Activated CD8-positive, alpha-beta memory T cell treated with anti-CD3 and anti-CD28 coated beads for 24 hours (primary cell): ENCODE measurements at places on chromosomes 11 and 22.

GRCh38 chr22:26435327-26436093 lies 6.5 kb downstream of the ASPHD2 start:
- no peak for DNase-seq

GRCh38 chr11:113476553-113476952 lies 1.4 kb upstream of the DRD2 start:
- no peak for DNase-seq

DNA sequence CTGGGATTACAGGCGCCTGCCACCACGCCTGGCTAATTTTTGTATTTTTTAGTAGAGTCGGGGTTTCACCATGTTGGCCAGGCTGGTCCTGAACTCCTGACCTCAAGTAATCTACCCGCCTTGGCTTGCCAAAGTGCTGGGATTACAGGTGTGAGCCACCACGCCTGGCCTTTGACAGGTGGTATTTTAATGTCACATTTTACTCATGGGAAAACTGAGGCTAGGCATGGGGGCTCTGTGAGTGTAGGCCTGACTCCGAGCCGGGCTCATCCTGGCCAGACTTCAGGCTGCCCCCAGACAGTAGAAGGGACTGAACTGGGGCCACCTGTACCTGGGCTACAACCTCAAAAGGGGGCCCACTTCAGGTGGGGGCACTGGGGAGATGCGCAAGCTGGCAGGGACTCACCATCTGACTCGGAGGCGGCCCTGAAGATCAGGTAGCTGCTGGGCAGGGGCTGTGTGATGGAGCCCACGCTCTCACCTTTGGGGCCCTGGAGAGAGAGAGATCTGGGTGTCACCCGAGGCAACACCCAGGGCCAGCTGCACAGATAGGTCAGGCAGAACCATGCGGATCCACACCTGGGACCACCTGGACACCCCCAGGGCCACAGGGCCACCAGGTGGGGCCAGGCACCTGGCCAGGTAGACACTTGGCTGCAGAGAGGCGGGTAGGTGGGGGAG lies 45.8 kb downstream of the OSBPL5 start:
- DNase-seq, result no peak

DNA sequence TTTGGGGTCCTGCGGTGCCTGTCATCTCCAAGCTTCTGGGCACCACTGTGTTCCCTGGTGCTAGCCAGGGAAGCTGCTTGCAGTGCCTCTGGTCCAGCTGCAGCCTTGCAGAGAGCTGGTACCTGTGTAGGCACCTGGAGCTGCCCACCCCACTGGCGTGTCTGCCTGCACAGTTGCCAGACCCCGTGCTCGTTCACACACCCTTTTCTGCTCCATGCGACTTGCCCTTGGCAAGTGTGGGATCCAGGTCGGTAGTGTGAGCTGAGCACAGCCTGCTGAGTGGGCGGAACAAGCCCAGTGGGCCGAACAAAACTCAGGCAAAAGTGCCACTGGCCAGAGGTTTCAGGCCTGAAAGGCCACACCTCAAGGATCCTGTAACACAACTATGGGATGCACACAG lies 146.5 kb upstream of the MTMR2 start:
- no peak for DNase-seq

DNA sequence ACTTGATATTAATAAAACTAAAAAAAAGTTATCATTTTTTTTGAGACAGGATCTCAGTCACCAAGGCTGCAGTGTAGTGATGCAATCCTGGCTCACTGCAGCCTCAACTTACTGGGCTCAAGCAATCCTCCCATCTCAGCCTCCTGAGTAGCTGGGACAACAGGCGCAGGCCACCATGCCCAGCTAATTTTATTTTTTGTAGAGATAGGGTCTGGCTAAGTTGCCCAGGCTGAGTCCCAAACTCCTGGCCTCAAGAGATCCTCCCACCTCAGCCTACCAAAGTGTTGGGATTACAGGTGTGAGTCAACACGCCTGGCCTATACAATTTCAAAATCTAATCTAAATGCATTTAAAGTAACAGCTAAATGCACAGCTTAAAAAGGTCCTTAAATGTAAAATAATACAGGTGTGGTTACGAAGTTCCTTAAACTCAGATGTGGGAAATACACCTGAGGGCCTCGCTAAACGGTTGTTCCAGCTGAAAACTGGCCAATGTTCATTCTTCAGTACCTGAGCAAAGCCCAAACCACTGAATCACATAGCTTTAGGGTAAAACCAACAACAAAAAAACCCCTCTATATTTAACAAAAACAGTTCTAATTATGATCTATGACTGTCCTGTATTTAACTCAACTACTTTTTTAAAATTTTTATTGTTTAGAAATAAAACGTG lies 11.8 kb downstream of the NAP1L4 start:
- peak; percentile 50 for DNase-seq

DNA sequence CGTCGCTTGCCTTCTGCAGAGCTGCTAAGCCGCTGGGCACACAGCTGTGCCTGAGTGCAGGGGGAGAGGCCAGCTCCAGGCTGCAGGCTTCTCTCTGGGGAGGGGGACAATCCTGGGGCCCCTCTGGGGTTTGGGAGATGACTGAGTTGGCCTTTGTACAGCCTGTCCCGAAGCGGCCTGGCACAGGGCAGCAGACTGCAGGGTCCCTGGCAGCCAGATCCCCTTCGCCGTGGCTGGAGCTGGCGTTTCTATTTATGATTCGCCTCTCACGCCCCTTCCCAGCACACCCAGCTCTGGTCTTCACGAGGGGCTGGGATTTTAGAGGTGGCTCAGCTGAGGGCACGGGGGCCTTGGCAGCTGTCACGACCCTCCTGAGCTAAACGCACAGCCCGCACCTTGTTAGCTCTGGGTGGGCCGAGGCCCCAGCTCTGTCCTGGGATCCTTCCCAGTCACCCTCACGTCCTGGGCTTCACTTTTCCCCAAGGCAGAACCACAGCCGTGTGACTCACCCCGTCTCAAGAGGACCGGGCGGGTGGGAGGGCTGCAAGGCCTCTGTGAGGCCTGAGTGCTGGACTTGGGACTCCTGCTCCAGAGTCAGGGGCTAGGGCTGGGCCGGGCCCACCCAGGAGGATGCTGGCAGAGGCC lies 18.4 kb downstream of the OSBPL5 start:
- no peak for DNase-seq

- no peak for DNase-seq
These were observed 1.1 kb downstream of the JHY start for GRCh38 chr11:122883646-122883979.

DNA sequence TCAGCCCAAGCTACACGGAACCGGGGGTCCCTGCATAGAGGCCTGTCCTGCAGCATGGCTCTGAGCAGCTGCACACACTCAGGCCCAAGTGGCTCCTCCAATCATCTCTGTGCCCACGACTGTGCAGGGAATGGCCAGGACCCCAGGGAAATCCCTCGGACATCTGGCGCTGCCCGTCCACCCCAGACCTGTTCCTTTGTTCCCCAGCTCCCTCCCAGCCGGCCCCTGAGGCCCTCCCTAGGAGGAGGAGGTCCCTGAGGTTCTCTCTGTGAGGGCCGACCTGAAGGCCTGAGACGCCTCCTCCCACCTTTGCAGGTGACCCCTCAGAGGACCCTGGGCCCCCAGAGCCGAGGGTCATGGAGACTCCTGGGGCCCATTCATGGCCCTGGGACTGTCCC lies 1.1 kb downstream of the MLC1 start:
- DNase-seq, result no peak

- no peak for DNase-seq
These were observed 664 bp upstream of the PRSS23 start for GRCh38 chr11:86799680-86800075.

DNA sequence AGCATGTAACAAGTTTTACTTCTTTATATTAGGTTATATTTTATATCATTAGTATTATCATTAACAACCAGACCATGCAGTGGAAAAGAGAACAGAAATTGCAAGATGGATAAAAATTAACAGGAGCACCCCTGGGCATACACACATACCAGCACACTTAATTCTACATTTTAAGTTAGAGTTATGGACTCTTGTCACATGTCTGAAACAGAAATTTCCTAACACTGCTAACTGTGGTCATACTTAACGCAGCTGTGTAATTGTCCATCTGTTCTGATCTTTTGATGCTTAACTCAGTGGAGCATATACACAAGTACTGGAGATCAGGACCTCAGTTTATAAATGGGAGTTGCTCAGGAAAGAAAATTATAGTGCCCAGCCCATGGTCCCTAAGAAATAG lies 358 bp downstream of the OR52H1 start:
- no peak for DNase-seq

- no peak for DNase-seq
These were observed 43.3 kb upstream of the SLC35C1 start for GRCh38 chr11:45761659-45762058.
